ENCODE measurements at places on chromosomes 16 and 17.

DNA sequence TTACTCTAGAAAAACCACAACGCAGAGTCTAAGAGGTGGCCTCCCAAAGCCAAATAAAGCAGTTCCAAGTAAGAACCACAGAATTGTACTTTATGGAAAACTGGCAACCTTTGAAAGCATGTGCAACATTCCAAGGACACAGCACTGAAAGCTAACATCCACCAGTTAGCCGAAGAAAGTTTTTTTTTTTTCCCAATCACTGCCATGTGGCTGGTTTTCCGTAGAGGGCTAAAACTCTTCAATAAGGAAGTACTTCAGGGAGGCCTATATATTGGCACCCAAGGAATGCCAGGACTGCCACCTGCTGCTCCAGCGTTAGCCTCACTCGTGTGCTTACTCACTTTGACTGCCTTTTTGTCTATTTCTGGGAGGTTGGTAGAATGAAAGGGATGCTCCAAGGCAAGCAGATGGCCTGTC is 25.2 kb downstream of the CEP95 start:
- DNase-seq = no peak

DNA sequence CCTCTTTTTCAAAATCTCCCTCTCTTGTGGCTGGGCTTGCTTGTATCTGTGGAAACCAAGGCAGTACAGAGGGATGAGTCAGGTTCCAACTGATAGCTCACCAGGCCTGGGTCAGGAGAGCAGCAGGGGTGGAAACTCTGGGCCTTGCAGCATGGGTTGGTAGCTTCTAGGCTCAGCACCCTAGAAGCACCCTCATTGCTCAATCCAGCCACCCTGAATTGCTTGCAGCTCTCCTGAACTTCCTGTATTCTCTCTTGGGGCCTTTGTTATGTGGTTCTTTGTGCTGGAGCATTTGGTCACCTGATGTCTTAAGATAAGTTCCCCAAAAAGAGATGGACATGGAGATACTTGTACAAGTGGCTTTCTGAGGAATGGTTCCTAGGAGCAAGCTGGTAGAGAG is 169.4 kb downstream of the IRX5 start:
- DNase-seq = no peak

GRCh38 chr17:36942019-36942599 is 4.8 kb downstream of the LHX1 start:
- no peak for DNase-seq

GRCh38 chr16:13471036-13471435 is 448.9 kb upstream of the ERCC4 start:
- DNase-seq = no peak

DNA sequence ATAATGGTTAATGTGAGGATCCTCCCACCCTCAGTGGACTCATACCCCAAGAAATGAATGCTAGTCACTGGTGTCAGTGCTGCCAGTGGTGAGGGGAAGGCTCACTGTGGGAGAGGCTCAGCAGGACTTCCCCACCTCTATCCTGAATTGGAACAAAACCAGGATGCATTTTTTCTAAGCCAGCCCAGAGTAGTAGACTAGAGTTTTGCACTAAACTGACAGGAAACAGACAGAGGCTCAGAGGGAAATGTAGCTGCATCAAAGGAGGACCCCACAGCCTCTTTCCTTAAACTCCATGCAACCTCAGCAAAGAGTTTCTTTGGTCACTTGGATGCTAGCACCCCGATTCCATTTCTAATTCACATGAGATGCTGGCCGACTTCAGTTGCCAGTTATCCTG is 10.7 kb upstream of the SKAP1 start:
- DNase-seq = no peak

- peak; percentile 82 for DNase-seq
Observed at GRCh38 chr17:50219342-50219741, 17.9 kb upstream of the COL1A1 start.

DNA sequence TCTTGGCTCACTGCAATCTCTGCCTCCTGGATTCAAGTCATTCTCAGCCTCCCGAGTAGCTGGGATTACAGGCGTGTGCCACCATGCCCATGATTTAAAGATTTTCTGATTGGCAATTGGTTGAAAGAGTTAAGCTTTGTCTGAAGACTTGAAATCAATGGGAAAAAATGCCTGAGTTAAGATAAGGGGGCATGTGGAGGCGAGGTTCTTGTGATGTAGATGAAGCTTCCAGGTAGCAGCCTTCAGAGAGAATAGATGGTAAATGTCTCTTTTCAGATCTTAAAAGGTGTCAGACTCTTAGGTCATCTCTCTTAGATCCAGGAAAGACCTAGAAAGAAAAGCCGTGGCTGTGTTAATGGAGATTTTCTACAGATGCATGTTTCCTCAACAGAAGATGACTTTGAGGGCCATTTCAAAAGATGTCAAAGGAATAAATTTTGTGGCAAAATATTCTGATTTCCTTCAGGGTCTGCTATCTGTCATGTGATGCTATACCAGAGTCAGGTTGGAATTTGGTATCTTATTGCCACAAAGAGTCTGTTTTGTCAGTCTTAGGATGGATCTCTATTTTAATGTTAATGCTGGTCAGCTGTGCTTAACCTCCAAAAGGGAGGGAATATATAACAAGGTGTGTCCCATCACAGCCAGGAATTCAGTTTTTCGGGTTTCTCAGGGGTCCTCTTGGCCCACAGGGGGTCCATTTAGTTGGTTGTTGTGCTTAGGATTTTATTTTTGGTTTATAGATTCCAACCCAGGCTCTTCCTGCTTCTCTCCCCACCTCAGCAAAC is 58.3 kb upstream of the AKTIP start:
- DNase-seq = no peak

- DNase-seq = peak; percentile 31
Observed at GRCh38 chr17:35089586-35090296, 26.2 kb upstream of the RFFL start.

GRCh38 chr17:50818261-50818660 is 17.1 kb upstream of the WFIKKN2 start:
- no peak for DNase-seq

GRCh38 chr16:84138824-84139627 is 6.0 kb downstream of the HSDL1 start:
- no peak for DNase-seq

- peak; percentile 47 for DNase-seq
Observed at GRCh38 chr16:85441189-85441889, 171.8 kb upstream of the GSE1 start.

GRCh38 chr16:12646490-12647274 is 157.0 kb downstream of the CPPED1 start:
- DNase-seq = no peak

DNA sequence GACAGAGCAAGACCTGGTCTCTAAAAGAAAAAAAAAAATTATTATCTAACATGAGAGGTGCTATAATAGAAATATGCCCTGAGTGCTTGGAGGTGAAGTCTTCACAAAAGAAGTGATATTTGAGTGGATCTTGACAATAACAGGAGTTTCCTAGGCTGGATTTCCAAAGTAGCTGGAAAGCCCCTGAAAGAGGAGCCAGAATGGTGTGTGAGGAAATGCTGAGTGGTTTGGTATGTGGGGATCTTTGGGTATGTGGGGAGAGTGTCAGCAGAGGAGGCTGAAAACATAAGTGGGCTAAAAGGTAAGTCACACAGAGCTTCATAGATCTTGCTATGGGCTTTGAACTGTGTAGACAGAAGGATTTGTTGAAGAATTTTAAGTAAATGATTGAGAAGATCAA is 100.1 kb downstream of the YPEL2 start:
- DNase-seq = no peak

GRCh38 chr16:11624636-11625607 is 38.2 kb upstream of the LITAF start:
- DNase-seq = no peak

DNA sequence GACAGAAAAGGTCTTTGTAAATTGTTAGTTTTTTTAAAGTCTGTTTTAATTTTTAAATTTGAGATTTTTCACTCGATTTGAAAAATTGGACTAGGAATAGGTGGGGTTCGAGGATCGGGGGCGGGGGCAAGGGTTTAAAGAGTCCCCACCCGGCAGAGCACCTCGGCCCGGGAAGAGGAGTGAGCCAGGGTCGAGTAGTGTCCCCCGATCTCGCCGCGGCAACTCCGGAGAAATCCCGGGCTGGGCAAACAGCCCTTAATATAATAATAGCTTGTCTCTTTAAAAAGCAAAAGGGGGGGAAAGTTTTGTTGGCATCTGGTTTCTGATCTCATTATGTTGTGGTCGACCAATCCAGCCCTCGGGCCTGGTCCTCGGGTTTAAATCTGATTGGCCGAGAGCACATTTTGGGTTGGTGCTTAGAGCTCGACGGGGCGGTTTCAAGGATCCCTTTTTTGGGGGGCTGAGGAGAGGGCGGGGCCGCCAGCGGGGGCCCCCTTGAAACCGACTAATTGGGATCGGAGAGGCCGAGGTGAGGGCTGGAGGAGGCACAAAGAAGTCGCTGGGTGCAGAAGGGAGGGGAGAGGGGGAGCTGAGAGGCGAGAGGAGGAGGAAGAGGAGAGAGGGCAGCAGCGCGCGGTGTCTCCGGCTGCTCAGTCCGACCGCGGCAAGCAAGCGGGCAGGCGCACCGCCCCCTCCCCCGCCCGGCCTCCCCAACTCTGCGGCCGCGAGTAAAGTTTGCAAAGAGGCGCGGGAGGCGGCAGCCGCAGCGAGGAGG is at the start of gene FZD2:
TSS of gene FZD2 (plus strand) at position 653 of the 775 bp plus-strand sequence. CDS start 205 bp downstream, outside the sequence.
- peak; percentile 99 for DNase-seq

GRCh38 chr17:17509601-17510425 is 13.6 kb upstream of the RASD1 start:
- DNase-seq = no peak

DNA sequence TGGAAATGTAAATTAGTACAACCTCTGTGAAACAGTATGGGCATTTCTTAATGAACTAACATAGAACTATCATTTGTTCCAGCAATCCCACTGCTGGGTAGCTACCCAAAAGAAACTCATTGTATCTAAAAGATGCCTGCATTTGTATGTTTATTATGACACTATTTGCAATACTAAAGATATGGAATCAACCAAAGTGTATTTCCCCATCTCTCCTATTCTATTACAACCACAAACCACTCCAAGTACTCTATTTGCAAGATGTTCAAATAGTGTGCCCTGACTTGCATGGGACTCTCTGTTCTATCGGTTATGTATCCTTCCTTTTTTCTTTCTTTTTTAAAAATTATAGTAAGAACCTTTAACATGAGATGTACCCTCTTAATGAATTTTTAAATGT is 845.2 kb downstream of the CDH11 start:
- DNase-seq = no peak

GRCh38 chr17:4342535-4342934 is 23.9 kb downstream of the UBE2G1 start:
- no peak for DNase-seq

DNA sequence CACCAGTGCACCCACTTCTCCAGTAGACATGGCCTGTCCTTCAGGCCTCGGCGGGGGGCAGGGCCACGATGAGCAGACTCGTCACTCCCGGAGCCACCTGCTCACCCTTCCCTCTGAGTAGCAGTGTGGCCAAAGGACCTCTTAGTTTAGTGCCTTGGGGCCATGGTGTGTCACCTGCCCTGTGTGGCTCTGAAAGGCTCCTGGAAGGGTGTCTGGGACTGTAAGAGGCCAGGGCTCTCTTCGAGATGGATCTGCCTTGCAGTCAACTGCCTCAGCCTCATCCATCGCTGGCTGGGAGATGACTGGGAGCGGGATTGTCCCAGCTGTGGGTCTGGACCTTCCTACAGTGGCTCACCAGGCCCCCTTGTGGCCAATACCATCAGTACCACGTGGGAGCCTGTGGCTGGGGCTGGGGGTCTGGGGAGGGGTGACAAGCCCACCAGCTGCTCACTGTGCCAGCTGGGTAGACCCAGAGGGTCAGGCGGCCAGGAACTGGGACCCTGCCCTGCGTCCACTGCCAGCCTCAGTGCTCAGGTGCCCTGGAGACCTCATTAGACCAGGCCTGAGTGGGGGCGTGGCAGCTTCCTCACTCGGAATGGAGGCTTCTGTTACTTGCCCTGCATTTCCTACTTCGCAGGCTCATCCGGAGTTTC is 133.4 kb downstream of the OR1D5 start:
- DNase-seq = peak; percentile 67

DNA sequence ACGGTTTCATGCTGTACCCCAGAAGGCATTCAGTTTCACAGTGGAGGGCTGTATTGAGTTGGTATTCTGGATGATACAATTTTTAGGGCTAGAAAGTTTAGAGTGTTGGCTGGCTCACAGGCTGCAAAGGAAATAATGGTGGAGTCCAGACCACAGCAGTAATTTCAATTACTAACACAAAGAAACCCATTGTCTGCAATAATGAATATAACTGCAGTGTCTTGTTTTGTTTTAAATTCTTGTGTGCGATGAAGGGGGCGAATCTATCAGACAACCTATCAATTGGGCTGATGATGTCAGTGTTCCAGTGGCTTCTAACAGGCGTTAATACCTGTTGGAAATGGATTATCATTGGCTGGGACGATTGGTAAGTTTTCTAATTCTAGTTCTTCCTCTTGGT is 1.5 kb downstream of the SP2 start:
- DNase-seq = no peak

GRCh38 chr16:11138769-11139325 is 117.2 kb downstream of the SOCS1 start:
- no peak for DNase-seq

- no peak for DNase-seq
Observed at GRCh38 chr17:79125503-79125902, 50.9 kb downstream of the ENGASE start.

GRCh38 chr17:10776381-10776780 is 27.5 kb downstream of the TMEM238L start:
- DNase-seq = no peak

DNA sequence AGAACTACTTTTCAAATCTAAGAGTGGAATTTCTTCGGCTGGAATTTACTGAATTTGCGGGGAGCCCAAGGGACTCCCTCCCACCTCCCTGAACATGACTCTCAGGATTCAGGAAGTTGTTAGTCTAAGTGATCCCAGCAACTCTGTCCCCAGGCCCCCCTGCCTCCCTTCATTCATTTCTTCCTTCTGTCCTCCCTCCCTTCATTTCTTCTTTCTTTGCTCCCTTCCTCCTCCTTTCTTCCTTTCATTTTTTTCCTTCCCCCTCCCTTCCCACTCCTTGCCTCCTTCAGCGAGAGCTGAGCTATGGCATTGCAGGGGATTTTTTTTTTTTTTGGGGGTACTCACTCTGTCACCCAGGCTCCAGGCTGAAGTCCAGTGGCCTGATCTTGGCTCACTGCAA is 10.9 kb upstream of the JUP start:
- DNase-seq = no peak

DNA sequence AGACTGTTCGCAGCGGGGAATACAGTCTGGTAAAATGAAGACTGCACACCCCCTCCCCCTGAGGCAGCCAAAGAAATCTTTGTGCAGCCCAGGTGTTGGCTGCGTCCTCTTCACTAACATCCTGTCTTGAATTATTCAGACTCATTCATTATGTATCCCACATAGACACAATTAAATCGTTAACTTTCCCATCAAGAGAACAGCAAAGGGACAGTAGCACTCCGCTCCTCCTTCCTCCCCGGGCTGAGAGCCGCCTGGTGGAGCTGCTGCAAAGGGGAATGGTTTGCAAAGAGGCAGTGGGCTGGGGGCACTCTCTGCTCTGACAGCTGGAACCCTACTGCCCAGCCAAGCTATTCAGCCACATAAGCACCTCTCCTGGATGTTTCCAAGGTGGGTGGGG is 290.0 kb upstream of the SOX9 start:
- no peak for DNase-seq

All from HTR-8/SVneo (cell line).